ENCODE measurements at places on chromosomes 3 and 15.

GRCh38 chr3:172562871-172563865 lies 39.9 kb upstream of the TNFSF10 start:
- peak overlapping the region; percentile 63 for H3K4me3 ChIP-seq
- H3K27ac ChIP-seq: peak overlapping the region; percentile 90
- peaks cover 32% of the 10 kb centered on the region for H3K4me1 ChIP-seq
- peak; percentile 28 for DNase-seq
- no peaks in the 10 kb centered on the region for H3K27me3 ChIP-seq

- no peak overlapping the region for H3K27ac ChIP-seq
- H3K27me3 ChIP-seq: no peaks in the 10 kb centered on the region
- no peak for DNase-seq
- H3K4me1 ChIP-seq: peaks cover 19% of the 10 kb centered on the region
Observed at GRCh38 chr3:171323938-171324536, 136.2 kb downstream of the TNIK start.

GRCh38 chr15:48887144-48887543 lies 9.2 kb downstream of the EID1 start:
- peaks cover 8% of the 10 kb centered on the region for H3K4me1 ChIP-seq
- peaks cover 11% of the 10 kb centered on the region for H3K27me3 ChIP-seq
- no peak overlapping the region for H3K4me3 ChIP-seq
- no peak for DNase-seq

DNA sequence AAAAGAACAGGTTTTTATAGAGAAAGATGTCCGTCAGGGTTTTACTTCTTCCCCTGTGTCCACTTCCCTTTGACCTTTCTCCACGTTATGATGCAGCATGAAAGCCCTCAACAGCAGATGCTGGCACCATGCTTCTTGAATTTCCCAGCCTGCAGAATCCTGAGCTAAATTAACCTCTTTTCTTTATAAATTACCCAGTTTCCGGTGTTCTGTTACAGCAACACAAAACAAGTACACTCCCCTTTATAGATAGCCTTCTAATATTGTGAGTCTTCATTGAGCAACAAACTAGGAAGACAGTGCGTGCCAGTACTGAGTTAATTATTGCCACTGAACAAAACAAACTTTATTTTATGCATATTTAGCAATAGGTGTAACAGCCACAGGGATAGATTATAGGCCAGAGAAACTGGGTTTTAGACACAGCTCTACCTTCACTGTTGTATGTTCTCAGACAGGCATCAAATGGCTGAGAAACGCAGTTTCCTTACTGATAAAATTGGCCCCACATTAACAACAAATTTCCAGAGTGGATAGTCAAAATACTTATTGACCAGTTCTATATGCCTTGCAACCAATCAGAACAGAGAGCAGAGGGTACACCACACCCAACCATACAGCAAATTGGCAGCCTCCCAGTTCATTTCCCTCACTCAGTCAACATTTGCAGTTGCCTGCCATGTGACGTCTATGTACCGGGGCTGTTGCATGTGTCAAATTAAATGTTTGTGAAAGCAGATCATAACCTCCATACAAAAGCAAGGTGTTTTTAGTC lies 14.4 kb upstream of the TBL1XR1 start:
- H3K27me3 ChIP-seq: no peaks in the 10 kb centered on the region
- DNase-seq: no peak
- peaks cover 6% of the 10 kb centered on the region for H3K4me1 ChIP-seq
- H3K4me3 ChIP-seq: no peak overlapping the region

- H3K36me3 ChIP-seq: peaks cover 33% of the 10 kb centered on the region
- DNase-seq: no peak
- H3K27ac ChIP-seq: no peak overlapping the region
- H3K4me1 ChIP-seq: peaks cover 59% of the 10 kb centered on the region
Observed at GRCh38 chr3:50354186-50354764, 3.6 kb downstream of the CYB561D2 start.

- H3K4me1 ChIP-seq: peaks cover 44% of the 10 kb centered on the region
- DNase-seq: no peak
Observed at GRCh38 chr3:52196977-52197376, 983 bp upstream of the ALAS1 start.

- H3K4me3 ChIP-seq: no peak overlapping the region
- no peaks in the 10 kb centered on the region for H3K27me3 ChIP-seq
- no peak for DNase-seq
- no peak overlapping the region for H3K27ac ChIP-seq
- H3K4me1 ChIP-seq: no peaks in the 10 kb centered on the region
Observed at GRCh38 chr3:177005718-177006405, 191.4 kb downstream of the TBL1XR1 start.

GRCh38 chr3:38985981-38986380 lies 65.8 kb downstream of the SCN11A start:
- no peaks in the 10 kb centered on the region for H3K4me1 ChIP-seq
- H3K4me3 ChIP-seq: no peak overlapping the region
- no peaks in the 10 kb centered on the region for H3K36me3 ChIP-seq
- peaks cover 3% of the 10 kb centered on the region for H3K27me3 ChIP-seq

GRCh38 chr3:181555681-181556080 lies 156.0 kb upstream of the SOX2 start:
- no peak for DNase-seq
